Activated CD8-positive, alpha-beta memory T cell treated with anti-CD3 and anti-CD28 coated beads for 1 hour (primary cell): ENCODE measurements at places on chromosomes 6 and 20.

GRCh38 chr6:34246563-34247391 is 2.0 kb downstream of the SMIM29 start:
- no peak for DNase-seq

- DNase-seq: no peak
These were observed 13.5 kb downstream of the USP45 start for GRCh38 chr6:99501762-99502161.

DNA sequence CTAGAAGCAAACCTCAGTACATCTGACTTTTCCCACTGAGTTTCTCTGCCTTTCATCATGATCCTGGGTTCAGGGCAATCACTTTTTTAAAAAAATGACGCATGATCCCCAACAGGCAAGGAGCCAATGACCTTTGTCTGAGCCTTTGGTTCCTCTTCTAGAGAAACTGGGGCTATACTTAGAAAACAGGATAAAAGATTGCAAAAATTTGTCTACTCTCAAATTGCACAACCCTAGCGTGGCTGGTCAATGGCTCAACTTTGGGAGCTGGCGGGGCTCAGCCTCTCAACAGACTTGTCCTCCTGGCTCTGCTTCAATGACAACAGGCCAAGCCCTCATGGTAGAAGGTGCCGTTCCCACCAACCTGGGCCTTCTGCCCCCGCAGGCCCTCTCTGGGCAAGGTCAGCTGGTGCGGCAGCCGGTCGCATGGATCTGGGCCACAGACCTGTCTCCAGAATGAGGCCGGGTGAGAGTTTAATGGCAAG is 48.7 kb downstream of the PDYN start:
- DNase-seq: no peak

- DNase-seq: no peak
These were observed 11.1 kb upstream of the SCGN start for GRCh38 chr6:25640891-25641290.
